Fibroblast of skin of abdomen (primary cell): ENCODE measurements at places on chromosomes 3 and 15.

DNA sequence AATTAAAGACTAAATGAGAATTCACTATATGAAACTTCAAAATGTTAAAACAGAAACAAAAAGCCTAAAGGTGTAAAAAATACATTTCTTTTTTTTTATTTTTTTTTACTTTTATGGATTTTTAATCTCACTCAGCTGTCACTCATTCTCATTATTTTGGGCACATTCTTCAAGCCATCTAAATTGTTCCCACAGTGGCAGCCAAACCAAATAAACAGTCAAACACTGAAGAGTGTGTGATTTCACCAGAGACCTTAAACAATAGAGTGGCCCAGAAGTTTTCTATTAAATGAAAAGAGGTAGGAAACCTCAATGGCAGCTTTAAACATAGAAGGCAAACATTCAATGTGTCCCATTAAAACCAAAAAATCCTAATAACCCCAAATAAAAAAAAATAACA, 616.1 kb downstream of the OTOL1 start:
- DNase-seq: no peak

DNA sequence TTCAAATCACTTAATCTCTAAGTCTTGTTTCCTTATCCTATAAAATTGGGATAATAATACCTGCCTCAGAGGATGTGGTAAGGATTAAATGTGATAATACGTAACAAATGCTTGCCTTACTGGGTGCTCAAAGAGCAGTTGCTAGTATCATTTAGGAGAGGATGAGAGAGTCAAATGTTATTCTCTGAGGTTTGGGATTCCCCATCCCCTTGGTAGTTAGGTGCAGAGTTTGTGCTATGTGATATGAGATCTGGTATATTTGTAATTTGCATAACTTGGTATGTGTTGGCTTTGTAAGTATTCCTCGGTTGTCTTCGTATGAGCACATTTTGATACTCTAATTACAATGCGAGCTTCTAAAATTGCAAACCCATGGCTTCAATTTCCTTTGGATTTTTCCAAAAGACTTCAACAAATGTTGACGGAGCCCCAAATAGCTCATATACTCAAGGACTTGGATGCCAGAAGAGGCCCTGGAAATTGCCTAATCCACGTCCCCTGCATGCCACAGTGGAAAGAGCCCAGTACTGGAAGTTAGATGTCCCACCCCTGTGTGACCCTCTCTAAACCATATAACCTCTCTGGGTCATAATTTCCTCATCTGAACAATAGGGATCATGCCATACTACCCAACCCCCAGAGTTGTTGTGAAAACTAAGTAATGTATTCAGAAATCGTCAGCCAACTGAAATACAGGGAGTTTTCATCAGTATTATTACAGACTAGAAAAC, 85.0 kb downstream of the FBN1 start:
- DNase-seq: no peak

DNA sequence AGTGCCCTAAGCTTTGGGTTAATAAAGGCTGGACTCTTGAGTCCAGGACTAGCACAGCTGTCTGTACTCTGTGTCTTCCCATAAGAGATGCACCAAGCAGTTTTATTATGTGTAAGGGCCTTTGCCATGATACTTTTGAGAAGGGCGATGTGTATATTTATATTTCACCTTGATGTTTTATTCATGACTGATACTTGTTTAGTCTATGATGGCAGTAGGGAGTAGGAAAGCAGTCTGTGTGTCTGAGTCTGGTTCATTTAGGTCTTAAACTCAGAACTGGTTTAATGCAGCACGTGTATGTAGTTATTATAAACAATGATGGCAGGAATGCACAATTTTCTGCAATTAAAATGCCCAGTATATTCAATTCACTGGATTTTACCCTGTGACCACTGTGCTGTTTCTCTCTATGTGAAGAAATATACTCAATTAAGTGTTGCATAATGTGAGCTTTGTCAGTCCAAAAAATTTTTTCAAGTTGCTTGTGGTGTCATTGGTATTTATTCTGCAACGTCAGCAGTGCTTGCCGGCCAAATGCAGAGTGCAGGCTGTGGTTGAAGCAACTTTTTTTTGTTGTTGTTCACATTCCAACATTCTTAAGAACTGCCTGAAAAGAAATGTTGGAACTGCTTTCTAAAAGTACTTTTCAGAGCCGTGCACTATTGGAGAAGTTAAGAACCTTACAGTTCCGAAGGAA, 423.7 kb upstream of the SEMA6D start:
- DNase-seq: peak; percentile 98

GRCh38 chr15:32855942-32856341, 138.1 kb downstream of the GREM1 start:
- DNase-seq: peak; percentile 99

DNA sequence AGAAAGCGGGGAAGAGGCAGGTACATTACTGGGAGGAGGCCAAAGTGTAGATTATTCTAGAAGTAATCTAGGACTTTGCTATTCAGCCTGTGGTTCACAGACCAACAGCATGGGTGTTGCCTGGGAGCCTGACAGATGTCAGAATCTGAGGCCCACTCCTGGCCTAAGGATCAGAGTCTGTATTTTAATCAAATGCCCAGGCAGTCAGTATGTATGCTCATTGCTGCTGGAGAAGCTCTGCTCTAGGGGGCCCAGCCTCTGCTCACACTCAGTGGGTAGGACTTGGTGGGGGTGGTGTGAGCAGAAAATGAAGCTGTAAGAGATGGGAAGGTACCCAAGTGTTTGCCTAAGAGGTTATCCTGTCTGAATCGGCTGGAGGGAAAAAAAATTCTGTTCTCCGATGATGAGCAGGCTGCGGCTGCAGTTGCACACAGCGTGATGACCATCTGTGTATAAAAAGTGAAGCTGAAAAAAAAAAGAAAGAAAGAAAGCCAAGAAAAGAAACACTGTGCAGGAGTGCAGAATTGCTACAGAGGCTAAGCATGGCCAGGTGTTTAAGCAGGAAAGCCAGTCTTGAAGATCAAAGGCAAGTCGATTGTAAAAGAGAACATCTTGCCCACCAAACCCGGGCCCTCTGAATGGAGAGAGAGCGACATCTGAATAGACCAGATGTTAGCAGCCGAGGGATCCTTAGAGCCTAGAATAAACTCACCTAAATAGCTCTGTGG, 65.2 kb downstream of the EIF4E3 start:
- DNase-seq: peak; percentile 71

DNA sequence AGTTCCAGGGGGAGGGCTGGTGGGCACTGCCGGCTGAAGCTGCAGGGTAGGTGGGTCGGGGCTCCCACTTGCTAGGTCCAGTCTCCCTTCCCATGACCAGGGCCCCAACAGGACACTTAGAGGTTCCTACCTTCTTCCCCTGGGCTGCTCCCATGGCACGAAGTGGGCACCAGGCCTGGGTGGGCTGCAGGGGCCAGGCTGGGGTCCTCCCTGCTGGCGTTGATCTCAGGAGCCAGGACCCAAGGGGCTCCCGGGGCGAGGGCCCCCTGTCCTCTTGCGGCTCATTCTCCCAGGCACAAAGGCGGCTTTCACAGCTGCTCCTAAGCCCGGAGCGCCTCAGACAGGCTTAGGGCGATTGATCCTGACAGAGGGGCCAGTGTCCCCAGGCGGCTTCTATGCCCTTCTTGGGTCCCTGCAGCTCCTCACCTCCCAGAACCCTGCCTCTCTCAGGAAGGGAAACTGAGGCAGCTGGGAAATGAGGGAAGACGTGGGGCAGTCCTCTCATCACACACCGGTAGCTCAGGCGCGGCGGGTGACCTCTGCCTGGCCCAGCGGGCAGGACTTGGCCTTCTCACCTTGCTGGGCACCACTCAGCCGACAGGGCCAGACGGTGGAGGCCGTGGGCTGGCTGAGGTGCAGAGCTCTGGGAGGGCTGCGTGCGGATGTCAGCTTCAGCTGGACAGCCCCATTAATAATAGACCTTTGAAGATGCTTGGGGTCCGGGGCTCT, 39.6 kb downstream of the FAM3D start:
- no peak for DNase-seq

GRCh38 chr3:178112134-178112533, 424.1 kb upstream of the KCNMB2 start:
- DNase-seq: no peak

GRCh38 chr3:52095990-52096775, 39.8 kb upstream of the DUSP7 start:
- no peak for DNase-seq

DNA sequence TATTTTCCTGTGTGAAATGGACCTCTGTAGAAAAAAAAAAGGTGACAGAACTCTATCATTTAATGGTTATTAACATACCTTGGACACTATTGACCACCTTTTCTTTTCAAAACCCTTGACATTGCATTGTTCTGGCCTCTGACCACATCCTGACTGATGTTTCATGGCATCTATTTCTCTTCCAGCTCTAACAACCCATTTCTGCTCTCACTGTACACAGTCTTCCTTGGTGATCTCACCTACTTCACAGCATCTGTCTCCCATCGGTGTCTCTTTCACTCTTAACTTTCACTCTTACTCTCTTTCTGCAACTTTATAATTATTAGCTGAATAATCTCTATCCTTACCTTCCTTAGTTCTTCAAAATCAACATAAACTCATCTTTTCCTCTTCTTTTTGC, 217.4 kb upstream of the CD96 start:
- DNase-seq: no peak

- DNase-seq: no peak
These were observed 27.3 kb upstream of the TMCO5A start for GRCh38 chr15:37907136-37907535.
